ENCODE measurements at places on chromosomes 16 and 17.

- no peak for DNase-seq
Measured at GRCh38 chr16:23152386-23153178, 3.3 kb upstream of the USP31 start.

- DNase-seq: no peak
Measured at GRCh38 chr17:79154951-79155585, 80.4 kb downstream of the ENGASE start.

- DNase-seq: peak; percentile 92
Measured at GRCh38 chr16:27367461-27368357, 34.3 kb upstream of the IL21R start.

GRCh38 chr17:65604070-65604469, 42.6 kb upstream of the AXIN2 start:
- DNase-seq: no peak

- DNase-seq: no peak
Measured at GRCh38 chr16:84347161-84347560, 21.2 kb upstream of the ATP2C2 start.

DNA sequence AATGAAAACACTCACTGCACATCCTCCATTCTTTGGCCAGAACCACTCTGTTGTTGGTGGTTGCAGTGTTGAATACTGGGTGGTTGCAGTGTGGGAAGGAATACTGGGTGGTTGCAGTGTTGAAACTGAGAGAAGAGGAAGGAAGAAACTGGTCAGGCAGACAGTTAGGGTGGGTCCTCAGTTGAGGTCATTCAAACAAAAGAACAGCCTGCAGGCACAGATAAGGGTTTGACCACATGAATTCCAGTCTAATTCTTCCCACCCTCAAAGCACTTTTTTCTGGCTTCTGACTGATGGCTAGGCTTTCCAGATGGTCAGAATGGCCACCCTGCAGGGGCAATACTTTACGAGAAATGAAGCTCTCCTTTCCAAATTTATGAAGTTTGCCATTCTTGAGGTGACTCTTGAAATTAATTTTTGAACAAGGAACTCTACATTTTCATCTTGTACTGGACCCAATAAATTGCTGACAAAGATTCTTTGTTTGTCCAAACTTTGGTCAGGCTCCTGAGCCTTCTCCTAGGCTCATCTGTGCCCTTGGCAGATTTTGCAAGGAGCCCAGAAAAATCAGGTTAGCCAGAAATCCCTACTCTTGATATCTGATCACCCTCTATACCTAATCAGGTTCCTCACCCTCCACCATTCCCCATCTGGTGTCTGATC, 596.6 kb upstream of the CDH5 start:
- DNase-seq: no peak

DNA sequence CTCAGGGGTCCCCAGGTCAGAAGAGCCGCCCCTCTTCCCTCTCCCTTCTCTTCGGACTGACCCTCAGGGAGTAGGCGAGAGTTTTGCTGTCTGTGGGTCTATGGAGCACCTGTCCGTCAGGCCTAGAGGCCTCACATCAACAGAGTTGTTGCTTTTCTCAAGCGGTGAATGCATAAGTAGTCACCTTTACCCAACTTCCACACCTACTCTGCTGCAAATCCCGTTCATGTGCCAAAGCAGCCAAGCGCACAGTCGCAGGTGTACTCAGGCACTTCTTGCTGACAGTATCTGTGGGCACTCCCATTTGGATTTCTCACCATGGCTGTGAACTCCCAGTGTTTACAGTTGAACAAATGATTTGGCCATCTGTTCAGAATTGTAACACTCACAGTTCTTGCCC, 4.0 kb upstream of the FA2H start:
- DNase-seq: no peak

DNA sequence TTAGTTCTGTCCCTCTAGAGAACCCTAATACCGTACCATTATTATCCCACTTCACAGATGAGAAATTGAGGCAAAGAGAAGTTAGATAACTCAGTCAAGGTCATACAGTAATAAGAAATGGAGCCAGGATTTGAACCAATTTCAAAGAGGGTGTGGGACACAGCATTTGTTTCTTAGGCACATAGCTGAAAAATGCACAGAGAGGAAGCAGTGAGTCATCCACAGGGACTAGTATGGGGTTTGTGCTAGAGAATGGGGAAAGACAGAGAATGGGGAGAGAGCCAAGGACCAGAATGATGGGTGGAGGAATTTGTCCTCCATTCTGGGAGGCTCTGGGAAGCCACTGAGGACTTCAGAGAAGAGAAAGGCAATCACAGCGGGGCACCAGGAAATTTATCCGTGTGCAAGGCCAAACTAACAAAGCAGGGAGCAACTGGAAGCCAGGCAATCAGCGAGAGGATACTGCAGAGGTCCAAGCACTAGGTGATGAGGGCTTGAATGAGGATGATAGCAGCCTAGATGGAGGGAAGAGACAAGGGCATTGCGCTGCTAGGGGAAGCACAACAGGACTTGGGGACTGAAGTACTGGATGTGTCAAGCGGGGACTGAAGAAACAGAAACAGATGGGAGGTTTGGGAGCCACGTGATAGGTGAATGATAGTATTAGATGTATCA, 78.1 kb upstream of the ZFHX3 start:
- no peak for DNase-seq

DNA sequence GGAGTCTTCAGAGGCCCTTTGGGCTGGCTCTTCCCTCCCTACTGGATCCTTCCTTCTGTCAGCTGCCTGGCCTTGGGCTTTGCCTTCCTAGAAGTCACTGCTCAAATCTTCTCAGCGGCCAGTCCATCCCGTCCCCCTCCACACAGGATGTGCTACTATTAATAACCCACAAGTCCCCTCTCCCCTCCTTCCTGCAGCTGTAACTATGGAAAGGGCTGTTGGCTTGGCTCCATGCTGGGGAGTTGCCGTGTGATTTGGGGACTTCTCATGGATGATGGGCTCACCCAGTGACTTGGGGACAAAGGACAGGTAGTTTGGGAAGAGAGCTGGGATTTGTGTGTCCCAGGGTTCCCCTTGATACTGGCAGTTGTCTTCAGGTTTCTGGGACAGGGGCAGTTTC, 19.4 kb downstream of the TMEM94 start:
- DNase-seq: no peak

- no peak for DNase-seq
Measured at GRCh38 chr16:5328546-5328945, 231.0 kb upstream of the EEF2KMT start.

GRCh38 chr17:9342225-9342624, 233.4 kb downstream of the STX8 start:
- no peak for DNase-seq

- no peak for DNase-seq
Measured at GRCh38 chr17:39178536-39178935, 12.6 kb upstream of the ARL5C start.

- no peak for DNase-seq
Measured at GRCh38 chr17:42378959-42379594, 9.2 kb downstream of the STAT3 start.

DNA sequence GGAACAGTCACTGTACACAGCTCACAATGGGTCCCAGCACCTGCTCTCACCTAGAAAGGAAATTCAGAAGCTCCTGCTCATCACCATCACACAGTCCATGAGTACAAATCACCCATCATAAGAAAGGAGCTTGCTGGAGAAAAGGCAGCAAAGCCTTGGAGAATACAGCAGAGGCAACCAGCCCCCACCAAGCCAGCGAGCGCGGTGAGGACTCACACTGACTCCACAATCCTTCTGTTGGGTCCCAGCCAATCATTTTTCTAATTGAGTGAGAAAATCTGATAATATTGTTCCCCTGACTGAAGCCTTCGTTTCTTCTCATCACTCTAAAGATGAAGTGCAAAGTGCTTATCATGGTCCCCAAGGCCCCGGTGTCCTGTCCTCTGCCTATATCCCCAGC, 298.3 kb downstream of the SLC39A11 start:
- DNase-seq: no peak

GRCh38 chr16:49928176-49929041, 72.5 kb upstream of the ZNF423 start:
- no peak for DNase-seq

- no peak for DNase-seq
Measured at GRCh38 chr17:17669580-17670235, 11.6 kb upstream of the RAI1 start.
